ENCODE measurements at places on chromosomes 6 and 20.

GRCh38 chr6:28488916-28489365 is 26.7 kb downstream of the GPX6 start:
- DNase-seq: no peak

DNA sequence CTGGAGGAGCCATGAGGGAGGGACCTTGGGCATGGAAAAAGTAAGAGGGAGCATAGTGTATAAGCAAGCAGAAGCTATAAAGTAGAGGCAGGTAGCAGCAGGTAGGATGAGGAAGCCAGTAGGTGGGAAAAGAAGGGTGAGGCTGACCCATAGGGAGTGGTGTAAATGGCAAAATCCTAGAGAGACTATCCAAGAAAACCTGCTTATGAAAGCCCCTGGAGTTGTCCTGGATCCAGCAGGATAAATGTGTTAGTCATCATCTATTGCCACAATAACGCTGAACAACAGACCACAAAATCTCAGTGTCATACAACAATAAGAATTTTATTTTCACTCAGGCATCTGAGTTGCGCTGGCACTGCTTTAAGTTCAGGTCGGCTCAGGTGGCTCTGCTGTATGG is 30.2 kb downstream of the CHD6 start:
- DNase-seq: no peak

DNA sequence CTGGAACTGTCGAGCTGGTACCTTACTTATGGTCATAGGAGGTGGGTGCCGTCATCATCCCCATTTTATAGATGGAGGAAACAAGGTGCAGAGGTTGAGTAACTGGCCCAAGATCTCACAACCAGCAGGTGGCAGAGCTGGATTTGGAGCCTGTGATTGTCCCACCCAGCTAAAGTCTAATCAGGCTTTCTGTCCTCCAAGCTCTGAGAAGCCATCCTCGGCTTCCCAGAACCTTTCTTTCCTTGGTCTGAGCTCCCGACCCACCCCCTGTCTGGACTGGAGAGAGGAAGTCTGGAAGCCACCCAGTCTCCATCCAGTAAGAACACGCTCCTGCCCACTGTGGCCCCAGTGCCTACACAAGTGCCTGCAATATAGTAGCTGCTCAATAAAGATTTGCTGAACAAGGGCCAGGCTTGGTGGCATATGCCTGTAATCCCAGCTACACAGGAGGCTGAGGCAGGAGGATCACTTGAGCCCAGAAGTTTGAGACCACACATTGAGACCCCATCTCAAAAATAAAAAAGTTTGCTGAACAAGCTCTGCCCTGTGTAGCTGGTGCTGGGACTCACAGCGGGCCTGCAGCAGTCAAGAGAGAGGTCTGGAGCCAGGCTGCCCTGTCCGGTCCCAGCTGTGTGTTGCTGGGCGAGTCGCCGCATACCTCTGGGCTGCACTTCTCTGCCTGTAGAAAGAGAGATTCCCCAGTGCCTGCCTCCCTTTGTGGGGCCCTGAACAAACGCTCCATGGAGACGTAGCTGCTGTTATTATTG is 32.5 kb upstream of the DLGAP4 start:
- no peak for DNase-seq

DNA sequence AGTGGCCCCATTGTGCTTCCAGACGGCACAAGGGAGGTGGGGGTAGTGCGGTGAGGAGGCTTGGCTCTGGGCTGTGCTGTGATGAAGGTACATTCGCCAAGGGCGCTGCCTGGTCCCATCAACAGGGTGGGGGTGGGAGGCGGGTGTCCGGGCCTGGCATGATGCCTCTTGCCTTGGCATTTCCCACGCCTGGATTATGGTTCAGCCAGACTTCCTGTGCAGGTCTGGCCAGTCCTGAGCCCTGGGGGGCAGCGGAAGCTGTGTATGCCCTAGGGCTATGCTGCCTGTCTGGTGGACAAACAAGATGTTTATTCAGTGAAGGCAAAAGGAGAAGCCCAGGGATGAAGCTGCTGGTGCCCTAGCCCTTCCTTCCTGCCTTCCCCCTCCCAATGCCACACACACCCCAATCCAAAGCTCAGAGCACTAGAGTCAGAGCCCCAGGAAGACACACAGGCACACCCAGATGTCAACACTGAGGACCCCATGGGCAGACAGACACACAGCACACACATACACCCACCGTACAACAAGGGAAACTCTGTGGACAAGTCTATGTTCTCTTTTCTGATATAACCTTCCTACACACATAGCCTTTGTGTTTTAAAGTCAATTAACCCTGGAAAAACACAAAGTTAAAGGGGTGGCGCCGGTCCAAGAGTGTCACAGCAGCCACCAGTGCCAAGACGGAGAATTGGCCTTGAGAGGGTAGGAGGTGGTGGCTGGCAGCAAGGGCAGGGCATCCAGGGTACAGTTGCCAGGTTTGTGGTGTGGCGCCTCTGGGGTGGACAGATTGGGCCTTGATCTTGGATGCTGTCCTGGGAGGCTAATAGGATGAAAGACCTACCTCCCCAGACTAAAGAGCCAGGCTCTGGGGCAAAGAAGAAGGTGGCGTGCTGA is 54.7 kb upstream of the SAYSD1 start:
- DNase-seq: no peak

- peak; percentile 72 for DNase-seq
Observed at GRCh38 chr6:31652925-31653724, 664 bp upstream of the BAG6 start.

DNA sequence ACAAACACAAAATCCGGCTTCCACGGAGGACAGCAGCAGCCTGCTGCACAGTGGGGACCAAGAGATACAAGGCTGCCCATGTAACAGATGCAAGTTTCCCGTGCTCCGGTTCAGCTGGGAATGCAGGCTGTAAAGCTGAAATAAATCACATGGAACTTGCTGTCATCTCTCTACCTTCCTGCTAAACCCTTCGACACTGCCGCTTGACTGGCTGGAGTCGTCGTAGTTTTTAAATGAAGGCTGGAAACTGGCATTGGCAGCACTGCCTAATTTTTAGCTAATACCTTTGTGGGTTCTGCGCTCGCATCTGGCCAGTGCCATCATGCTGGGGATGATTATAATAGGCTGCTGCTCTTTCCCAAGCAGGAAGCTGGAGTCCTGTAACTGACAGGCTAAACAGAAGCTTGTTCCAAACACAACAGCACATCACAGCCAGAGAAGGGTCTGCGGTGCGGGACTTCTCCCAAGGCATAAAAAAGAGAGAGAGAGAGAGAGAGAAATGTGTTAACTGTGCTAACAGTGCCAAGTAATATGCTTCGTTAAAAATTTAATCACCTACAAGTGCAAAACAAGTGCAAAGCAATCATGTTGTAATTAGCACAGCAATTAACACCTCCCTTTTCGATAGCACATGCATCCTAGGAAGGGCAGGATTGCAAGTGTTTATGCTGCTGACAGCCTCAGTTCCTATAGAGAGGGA is 146.1 kb downstream of the TFAP2A start:
- no peak for DNase-seq

GRCh38 chr20:57108742-57109570 is 157.5 kb downstream of the BMP7 start:
- DNase-seq: no peak

DNA sequence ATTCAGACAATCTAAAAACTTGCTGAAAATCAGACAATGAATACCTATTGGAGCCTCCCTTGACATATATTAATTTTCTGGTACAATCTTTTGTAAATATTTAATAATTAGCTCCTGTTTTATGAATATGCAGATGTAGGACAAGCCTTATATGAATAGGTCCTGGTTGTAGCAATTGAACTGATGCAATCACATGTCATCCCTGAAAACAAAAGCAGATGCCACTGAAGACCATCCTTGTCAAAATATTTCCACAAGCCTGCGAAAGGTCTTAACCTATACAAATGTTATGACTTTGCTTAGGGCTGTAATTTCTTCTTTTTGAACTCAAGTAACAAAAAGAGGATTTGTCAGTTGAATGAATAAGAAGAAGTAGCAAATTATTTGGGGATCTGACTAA is 722.1 kb downstream of the EYS start:
- no peak for DNase-seq

DNA sequence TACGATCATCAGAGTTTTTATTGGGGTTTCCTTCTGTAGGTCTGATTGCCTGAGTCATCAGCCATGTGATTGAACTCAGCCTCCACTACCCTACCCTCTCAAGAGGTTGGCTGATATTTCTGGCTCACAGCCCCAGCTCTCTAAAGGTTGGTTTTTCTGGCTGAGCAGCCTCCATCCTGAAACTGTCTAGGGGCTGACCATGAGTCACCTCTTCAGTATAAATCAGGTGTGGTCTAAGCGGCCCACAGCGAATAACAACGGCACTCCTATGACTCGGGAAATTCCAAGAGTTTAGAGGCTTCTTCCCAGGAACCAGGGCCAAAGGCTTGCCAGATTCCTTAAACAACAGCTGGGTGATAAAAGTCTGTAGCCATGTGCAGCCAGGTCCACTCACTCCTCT is 115.5 kb downstream of the SOD2 start:
- no peak for DNase-seq

DNA sequence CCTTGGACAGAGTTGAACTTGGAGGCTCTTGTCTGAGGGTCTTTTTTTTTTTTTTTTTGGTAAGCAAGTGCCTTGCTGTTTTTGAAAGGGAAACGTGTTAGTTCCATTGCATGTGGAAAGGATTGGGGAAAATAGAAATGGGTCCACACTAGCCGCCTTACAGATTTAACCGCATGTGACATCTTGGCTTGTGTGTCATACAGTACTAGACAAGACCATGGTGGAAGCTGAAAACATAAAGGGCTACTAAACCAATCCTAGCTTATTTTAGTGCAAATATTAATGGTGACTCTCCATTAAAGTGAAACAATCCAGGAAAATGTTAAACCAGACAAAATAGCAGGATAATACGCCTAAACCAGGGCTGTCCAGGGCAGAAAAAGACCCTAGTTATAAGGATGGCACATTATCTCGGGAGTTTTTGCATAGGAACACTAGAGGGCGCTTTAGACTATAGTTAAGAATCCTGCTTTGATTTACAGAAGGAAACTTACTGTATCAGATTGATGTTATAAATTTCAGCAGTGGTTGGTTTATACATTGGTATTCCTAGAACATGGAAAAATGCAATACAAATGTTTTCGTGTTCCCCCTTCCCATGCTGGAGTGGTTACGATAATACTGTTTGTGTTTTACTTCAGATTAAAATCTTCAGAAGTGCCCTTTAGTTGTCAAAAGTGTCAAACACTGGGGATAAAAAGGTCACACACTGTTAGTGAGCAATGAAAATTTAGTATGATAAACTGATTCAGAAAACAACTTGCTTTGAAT is 59.8 kb upstream of the DEK start:
- DNase-seq: no peak

- DNase-seq: no peak
Observed at GRCh38 chr20:32231245-32231644, 23.6 kb downstream of the POFUT1 start.

- DNase-seq: no peak
Observed at GRCh38 chr6:66865771-66866170, 1158.7 kb upstream of the EYS start.

GRCh38 chr6:64580346-64580745 is 944.7 kb downstream of the PHF3 start:
- no peak for DNase-seq

DNA sequence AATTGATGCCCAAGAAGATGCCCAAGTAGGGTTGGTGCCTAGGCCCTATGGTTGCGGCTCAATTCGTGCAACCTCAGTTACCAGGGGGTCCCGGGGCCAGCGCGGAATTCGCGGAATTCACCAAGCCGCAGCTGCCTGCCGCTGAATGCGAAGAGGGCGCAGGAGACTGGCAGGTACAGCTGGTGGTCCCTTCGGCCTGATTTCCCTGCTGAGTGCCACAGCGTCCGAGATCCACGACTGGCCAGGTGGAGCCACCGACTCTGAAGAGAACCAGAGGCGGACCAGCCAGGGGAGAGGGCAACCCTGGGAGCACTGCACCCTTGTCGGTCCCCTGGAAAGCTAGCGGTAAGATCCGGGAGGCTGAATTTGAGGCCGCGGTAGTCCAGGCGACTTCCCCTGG is 6.8 kb upstream of the TFAP2D start:
- DNase-seq: no peak

GRCh38 chr6:6908121-6908520 is 199.6 kb upstream of the RREB1 start:
- no peak for DNase-seq

- no peak for DNase-seq
Observed at GRCh38 chr6:170038251-170038650, 252.6 kb downstream of the DLL1 start.

GRCh38 chr20:50550531-50550930 is 40.3 kb downstream of the PTPN1 start:
- no peak for DNase-seq

- DNase-seq: no peak
Observed at GRCh38 chr6:39956936-39957335, 22.7 kb upstream of the MOCS1 start.

GRCh38 chr6:34816635-34817301 is 24.9 kb downstream of the BLTP3A start:
- no peak for DNase-seq

- no peak for DNase-seq
Observed at GRCh38 chr6:14464055-14464454, 346.5 kb downstream of the CD83 start.

DNA sequence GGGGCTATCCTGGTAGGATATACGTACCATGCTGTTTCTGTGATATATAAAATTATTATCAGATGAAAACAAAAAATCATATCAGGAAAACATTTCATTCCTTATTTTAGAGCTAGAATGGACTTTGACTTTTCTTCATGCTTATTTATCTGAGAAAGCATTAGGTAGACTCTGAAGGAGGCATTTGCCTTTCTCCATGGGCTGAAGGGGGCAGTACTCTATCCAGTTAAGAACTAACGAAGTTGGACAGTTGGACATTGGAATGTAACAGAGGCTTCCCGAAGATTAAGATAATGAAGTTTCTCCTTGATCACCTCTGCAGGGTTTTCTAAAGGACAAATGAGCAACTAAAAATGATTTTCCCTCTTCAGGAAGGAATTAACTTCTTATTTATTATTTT is 233.9 kb downstream of the SAMD5 start:
- DNase-seq: no peak

DNA sequence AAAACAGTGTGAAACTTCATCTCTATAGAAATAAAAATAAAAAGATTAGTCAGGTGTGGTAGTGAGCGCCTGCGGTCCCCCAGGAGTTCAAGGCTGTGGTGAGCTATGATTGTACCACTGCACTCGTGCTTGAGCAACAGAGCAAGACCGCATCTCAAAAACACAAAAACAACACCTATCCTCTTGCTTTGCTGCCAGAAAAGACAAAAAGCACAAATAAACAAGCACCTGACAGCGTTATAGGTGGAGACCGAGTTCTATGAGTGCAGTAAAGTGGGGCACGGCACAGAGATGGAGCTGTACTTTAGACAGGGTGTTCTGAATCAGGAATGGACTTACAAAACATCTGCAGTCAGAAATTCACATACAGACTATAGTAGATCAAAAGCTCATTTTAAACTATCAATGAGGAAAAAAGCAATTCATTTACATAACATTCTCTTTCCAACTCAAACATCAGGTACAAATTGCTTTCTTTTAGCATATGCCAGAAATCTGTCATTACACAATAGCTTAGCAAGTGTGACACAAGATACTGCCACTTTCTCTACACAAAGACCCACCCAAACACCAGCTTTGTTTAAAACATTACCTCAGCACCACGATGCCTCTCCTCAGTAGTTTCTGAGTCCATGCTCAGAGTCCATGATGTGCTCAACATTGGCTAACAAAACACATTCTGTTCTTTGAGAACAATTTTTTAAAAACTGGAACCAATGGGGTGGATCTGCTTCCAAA is 10.1 kb downstream of the EZR start:
- DNase-seq: no peak

GRCh38 chr20:37359836-37360235 is 13.9 kb downstream of the SRC start:
- DNase-seq: no peak

GRCh38 chr6:121305957-121306607 is 28.2 kb downstream of the TBC1D32 start:
- no peak for DNase-seq
